Kidney epithelial cell (primary cell): ENCODE measurements at places on chromosomes 7 and 10. TPM values are rescaled to one million over a fixed set of nuclear protein-coding genes. Genes with fewer than 3 reads are reported as not detected.
A peak's percentile ranks its signal among the peaks of the same experiment; 100 is the strongest.

The EPHB6 gene
- 3.3 and 7.7 TPM in 2 replicates for total RNA-seq

The LRRC17 gene
- total RNA-seq, result 6.2 and 6.8 TPM in 2 replicates

The MYOF gene
- total RNA-seq, result 141 and 142 TPM in 2 replicates

The CFAP69 gene
- 1.9 and 3.6 TPM in 2 replicates for total RNA-seq

The PON1 gene
- total RNA-seq, result not detected in 2 replicates

The PIP gene
- total RNA-seq, result not detected in 2 replicates

GRCh38 chr10:89904755-89905154, 203.4 kb downstream of the KIF20B start:
- DNase-seq, result no peak

DNA sequence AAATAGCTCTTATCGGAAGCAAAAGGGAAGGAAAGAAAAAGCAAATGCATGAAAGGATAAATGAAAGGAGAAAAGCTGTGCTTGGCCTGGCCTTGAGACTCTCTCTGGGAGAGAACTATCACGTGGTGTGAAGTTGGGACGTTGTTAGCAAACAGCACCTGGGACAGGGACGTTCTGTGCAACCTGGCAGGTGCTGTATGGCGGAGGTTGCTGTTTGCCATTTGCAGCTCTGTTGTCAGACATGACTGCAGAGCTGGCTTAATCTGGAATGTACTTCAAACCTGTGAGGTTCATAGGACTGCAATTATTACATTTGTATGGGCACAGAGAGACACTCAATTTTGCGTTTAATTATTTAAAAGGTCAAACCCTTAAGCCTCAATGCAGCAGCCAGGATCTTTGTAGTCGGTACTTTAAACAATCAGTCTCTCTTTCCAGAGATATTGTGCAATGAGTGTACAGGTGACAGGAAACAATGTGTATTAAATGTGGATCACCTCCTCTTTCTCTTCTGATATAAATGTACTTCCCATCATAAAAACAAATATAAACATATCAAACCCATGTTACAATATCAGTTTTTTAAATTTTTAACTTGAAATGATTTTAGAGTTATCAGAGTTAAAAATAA, 800.5 kb upstream of the KCND2 start:
- DNase-seq, result no peak

DNA sequence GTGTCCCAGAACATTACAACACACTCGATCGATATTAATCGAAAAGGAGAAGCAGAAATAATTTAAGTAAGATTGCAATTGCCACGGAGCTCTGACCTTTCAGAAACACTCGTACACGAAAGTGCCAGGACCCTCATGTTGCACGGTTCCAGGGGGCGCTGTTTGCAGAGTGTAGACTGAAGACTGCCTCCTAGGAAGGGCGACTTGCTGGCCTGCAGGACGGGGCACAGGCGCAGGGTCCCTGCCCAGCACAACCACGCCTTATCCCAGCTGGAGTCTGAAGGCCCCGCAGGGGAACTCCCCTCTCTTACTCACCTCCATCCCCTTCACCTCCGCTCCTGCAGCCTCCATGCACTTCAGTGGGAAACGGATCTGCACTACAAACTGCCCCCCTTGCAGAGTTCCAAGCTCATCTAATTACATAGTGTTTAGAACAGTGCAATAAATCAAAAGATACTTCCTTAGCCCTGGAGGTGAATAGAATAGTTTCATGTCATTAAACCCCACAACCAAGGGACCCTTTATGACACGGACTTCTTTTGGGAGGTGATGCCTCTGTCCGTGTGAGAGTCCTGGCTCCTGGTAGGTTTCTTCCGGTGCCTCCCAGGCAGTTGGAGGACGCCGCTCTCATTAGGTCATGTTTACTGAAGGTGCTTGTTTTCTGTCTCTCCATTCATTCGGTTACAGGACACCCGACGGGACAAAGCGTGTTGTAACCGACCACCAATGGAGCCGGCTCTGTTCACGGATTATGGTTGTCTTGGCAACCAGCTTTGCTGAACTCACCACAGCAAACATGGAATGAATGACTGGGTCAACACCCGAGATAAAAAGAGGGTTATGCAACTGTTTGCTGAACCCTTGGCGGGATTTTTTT, 262.2 kb downstream of the BAMBI start:
- peak; percentile 44 for DNase-seq

GRCh38 chr10:126806498-126806897, 98.7 kb upstream of the DOCK1 start:
- no peak for DNase-seq

- peak; percentile 37 for DNase-seq
These were observed 277.6 kb downstream of the GATA3 start for GRCh38 chr10:8331896-8332729.

DNA sequence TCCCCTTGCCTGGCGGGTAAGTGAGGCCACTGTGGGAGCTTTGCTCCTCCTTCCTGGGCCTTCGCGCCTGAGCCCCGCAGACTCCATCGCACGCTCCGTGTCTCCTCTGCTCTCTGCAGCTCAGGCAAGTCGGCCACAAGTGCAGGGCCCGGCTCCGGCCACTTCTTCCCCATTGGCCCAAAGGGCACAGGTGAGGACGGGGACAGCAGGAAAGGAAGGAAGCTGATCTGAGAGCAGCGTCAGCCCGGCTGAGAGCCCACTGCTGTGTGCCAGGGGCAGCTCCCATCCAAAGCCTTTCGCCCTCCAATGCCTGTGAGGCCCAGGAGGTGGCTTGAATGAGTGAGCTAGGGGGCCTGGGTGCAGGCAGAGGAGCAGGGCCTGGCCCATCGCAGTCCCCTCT, 33.7 kb upstream of the RHEB start:
- DNase-seq, result no peak

DNA sequence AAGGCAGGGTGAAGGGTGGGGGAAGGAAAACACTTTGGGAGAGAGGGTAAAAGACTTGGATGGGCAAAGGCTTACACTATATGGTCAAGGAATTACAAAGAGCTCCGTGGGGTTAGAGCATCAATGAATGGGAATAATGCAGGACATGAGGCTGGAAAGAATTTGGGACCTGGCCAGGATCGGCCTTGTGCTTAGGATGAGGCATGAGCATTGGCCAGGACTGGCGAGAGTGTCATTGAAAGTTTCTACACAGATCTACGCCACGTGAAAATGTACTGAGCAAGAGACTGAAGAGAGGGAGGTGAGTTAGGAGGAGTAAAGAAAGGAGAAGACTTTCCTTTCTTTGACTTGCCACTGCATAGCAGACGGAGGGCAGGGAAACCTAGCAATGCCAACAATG, 142.8 kb downstream of the PTEN start:
- no peak for DNase-seq
